ENCODE measurements at places on chromosomes 1 and 21. TPM values are rescaled to one million over a fixed set of nuclear protein-coding genes. Genes with fewer than 3 reads are reported as not detected.

GRCh38 chr1:110215621-110216515 lies 5.8 kb downstream of the KCNC4 start:
- DNase-seq, result no peak

The HCRTR1 gene
- total RNA-seq, result not detected

The TMEM240 gene
- total RNA-seq, result 0.83 TPM

The PTPN7 gene
- total RNA-seq, result not detected

GRCh38 chr1:171999756-172000155 lies 158.5 kb downstream of the DNM3 start:
- DNase-seq, result peak; percentile 68

The C4BPB gene
- total RNA-seq, result not detected

- DNase-seq, result no peak
Measured at GRCh38 chr1:147567594-147568381, 26.5 kb downstream of the BCL9 start.

- no peak for DNase-seq
Measured at GRCh38 chr1:1092894-1093609, 18.9 kb upstream of the RNF223 start.

GRCh38 chr1:105310063-105310462 lies 1560.4 kb downstream of the AMY1C start:
- DNase-seq, result no peak

The CCDC27 gene
- not detected for total RNA-seq

The CYB561D1 gene
- 10.1 TPM for total RNA-seq

DNA sequence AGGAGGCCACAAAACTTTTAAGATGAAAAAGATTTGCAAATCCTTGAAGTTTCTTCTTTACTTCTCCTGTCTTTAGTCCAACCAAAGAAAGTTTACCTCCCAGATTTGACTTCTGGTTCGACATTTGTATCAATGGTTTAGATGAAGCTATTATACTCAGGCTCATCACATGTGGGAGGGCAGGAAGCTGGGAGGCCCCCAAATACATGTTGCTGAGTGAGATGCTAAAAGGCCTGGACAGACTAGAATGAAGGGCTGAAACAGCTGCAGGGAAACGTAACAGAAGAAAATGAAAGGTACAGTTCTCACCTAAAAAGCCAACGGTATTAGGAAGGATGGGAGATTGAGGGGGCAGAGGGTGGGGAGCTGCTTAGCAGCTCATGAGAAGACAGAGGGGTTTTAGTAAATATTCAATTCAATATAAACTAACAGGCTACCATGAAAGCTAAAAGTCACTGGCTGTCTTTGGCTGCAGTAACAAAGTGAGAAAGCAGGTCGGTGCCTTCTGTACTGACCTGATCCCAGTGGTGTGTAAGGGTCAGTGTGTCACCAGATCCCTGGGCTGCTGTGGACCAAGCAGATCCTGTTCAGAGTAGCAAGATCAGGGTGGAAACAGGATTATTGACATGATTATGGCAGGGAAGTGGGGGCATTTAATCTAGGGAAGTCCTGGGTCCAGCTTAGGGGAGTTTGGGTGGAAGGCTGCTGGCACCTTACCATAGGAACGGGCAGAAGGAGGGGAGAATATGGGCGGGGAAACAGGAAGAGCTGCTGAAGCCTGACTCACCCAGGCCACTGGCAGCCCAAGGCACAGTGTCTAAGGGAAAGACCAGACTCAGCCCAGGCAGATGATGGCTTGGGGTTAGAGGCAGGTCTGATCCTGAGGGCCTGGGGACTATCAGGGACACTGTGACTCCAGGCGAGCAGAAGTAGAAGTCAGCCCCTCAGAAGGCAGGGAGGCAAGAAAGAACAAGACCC lies 60.4 kb downstream of the KCNN3 start:
- peak; percentile 59 for DNase-seq

- no peak for DNase-seq
Measured at GRCh38 chr1:18326211-18326897, 154.4 kb upstream of the KLHDC7A start.

DNA sequence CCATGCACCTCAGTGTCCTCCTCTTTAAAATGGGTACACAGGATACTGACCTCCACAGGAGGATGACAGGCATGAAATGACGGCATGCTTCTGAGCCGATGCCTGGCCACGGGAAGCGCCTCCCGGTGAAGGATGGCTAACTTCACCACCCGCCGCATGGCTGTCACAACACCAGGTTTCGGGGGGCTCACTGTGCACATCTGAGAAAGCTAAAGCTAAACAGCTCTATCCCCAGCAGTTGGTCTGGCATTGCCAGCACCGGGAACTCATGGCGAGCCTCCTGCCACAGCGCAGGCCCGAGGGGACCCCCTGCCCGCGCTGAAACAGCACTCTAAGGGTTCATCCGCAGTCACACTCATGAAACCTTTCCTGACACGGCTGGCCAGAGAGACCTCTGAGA lies 16.0 kb downstream of the NPHP4 start:
- DNase-seq, result no peak

DNA sequence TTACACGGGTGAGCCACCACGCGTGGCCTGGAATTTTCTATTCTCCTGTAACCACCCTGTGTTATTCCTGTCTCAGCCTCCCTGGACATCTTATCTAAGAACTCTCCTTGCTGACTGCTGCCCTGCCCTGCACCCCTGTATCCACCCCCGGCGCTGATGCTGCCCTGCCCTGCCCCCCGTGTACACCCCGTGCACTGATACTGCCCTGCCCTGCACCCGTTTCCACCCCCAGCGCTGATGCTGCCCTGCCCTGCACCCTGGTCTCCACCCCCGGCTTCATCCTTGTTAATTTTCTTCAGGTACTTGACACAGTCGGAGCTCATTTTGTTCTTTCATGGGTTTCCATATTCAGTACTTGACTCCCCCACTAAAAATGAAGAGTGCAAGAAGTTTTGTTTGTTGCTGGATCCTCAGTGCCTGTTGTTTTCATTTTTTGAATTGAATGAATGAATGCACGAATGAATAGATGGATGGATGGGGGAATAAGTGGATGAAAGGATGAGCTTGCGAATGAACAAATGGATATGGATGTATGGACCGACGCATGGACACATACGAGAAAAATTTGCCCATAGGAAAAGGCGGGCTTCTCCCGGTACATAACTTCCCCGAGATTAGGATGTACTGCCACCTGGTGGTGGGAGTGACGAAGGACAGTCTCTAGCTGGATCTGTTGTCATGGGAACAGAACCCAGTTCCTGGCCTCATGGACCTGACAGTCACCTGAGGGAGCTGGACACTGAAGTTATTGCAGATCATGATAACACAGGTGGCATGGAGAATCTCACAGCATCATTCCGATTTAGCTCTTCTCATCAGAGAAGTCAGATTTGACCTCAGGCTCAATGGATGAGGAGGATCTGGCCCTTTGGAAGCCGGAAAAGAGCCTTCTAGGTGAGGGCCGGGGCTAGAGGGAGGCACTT lies 14.9 kb downstream of the AADACL4 start:
- peak; percentile 74 for DNase-seq

DNA sequence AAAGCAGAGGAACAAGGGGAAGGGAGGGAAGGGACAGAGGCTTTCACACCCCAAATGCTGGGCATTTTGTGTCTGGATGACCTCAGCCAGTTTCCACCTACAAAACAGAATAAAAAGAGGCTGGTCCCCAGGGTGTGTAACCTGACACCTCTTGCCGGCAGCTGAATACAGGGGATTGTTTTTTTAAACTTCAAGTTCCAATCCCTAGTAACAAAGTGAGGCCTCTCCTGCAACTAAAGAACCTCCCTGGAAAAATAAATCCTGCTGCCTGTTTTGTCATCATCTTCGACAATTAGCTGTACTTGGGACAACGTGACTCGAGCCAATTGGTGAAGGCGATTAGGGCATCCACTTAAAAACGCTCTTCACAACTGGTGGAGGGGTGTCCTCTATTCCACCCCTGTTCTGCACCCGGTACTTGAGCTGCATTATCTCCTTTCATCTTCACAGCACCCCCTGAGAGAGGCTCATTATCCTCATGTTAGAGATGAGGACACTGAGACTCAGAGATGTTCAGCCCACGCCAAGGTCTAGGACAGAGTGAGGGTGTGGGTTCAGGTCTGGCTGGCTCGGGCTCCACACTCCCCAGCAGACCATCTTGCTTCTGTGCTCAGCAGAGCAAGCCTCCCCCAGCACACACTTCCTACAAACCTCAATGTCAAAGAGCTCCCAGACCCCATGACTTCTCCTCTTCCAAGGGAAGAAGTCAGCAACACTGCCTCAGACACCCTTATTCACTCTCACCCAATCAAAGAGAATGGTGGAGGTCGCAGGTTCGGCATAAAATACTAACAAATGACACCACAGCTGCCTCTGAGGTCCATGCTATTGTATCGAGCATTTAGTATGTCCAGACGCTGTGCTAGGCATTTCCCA lies 15.2 kb downstream of the ITPKB start:
- peak; percentile 74 for DNase-seq

The SLC1A7 gene
- total RNA-seq, result not detected

GRCh38 chr1:183911285-183911684 lies 106.4 kb downstream of the RGL1 start:
- DNase-seq, result no peak

DNA sequence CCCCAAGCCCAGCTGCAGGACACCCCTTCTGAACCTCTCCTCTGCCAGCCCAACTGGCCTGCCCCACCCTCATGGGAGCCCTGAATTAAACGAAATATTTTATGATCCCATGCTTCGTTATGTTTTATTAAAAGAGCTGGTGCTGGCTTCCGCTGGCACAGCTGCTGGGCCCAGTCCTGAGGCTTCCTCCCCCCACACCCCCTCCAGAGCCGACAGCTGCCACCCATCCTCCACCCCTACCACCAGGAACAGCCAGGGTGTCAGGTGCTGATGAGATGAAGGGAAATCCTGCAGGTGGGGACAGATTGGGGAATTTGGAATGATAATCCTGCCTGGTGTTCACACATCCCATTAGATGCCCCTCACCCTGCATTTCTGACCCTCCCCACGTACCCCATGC lies 19.0 kb downstream of the IGSF21 start:
- no peak for DNase-seq

All from LHCN-M2 (cell line).